ENCODE measurements at places on chromosomes 12 and 14.
A peak's percentile ranks its signal among the peaks of the same experiment; 100 is the strongest.

DNA sequence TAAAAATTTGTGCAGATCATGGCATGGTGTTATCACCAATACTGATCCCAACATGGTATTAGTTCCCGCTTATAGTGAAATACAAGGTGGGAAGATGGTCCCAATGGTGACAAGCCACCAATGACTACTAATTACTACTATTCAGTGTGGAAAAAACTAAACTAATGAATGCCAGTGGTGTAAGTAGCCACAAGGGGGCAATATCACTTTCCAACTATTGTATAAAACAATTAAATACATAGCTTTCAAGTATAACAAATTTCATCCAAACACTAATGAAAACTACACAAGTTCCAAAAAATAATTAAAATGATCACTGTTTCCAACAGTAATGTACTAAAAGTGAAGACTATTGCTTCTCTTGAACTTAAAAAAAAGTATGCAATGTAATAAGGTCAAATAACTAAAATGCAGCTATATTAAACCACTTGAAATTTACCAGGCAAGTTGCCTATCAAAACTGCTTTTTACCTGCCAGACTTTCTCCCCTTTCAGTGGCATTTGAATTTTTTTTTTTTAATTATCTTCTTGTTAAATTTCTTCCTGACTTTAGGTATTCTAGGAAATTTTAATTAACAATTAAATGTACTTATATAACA, 58.0 kb downstream of the PAPLN start:
- no peak for DNase-seq

GRCh38 chr12:25675808-25676207, 122.7 kb upstream of the LMNTD1 start:
- DNase-seq = no peak

- no peak for DNase-seq
Measured at GRCh38 chr12:107845980-107846659, 71.6 kb downstream of the ASCL4 start.

GRCh38 chr14:94542111-94542810, 19.0 kb upstream of the SERPINA4 start:
- no peak for DNase-seq

DNA sequence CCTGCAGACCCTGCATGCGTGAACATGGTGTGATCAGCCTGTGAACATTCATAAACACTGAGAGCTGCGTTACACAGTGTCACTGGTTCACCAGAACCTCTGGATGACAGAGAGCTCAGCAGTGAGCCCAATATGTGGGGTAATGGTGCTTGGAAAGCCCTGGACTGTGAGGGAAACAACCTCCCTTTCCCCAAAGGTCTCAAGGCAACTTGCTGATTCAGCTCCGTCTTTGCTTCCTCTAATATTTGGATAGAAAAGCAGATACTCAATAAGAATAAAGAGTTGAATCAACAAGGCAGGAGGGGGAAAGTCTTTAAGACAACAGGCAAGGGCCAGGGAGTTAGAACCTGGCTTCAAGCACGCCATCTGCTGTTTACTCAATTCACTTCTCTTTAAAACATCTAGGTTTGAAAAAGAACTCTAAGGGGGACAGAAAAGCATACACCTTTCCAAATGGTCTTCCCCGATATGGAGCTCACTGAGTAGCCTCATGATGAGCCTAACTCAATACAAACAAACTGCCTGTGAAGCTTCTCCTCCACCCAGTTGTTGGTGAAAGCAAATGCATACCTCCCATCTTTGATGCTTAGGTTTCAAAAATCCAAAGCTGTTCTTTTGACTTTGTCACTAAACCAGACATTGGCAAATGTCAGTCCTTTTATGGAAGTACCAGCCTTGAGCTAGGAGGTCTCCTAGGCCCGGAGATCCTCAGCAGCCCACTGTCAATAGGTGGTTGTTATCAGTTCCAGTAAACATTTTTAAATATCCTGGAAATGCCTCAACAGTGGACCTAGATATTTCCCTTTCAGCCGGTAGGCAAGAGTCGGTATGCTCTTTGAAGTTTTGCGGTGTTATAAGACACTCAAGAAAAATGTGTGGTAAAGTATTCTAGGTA, 76.1 kb downstream of the SAMD4A start:
- peak; percentile 51 for DNase-seq

Measured in T-helper 2 cell (primary cell).